ENCODE measurements at places on chromosomes 13 and 19.
A peak's percentile ranks its signal among the peaks of the same experiment; 100 is the strongest.

DNA sequence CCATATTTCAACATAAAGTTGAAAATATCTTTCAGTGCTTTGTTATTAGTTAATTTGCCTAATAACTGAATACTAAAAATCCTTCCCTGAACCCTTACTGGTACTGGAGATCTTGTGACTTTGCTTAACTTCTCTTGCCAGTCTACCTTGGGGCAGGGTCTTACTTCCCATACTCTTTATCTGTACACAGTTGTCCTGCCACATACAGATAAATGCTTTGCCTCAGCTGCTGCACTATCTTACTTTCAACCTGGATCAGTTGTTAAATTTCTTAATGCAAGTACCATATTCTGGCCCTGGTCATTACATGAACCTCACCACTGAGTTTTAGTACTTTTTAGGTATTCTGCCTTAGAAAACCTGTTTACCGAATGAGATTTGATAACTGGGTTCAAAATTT, 107.6 kb downstream of the PIBF1 start:
- no peak for DNase-seq

DNA sequence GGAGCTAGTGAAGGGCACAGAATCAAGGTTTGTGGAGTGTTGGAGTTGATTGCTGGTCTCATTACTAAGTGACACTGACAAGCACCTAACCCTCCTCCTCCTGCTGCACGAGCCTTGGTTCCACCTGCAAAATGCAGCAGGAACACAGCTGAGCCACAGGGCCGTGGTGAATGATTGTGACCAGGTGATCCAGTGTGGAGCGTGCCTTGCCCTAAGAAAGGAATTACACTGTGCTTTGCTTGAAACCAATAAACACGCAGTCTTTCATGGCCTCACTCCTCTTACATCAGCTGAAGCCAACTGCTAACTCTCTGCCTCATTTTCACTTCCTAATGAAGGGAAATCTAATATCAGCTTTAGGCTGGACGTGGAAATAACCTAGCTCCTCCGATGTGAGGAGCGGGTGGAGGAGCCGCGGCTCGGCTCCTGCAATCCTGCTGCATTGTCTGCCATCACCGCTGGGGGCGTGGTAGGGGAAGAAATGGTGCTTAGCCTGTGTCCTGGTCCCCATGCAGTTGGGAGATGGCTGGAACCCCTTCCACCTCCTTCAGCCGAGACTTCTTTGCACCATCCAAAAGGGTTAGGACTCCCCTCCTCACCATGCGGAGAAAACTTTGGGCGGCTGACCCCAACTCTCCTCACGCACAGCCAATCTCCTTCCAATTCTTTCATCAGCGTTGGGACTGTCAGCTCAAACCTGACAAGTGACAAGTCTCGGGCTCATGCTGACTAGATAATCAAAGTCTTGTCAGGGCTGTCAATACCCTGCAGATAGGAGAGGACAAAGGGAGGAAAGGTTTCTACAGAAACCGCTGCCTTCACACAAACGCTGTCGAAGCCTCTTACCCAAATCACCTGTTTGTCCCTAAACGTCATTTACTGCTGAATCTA, 427.9 kb downstream of the ZNF536 start:
- DNase-seq = no peak

DNA sequence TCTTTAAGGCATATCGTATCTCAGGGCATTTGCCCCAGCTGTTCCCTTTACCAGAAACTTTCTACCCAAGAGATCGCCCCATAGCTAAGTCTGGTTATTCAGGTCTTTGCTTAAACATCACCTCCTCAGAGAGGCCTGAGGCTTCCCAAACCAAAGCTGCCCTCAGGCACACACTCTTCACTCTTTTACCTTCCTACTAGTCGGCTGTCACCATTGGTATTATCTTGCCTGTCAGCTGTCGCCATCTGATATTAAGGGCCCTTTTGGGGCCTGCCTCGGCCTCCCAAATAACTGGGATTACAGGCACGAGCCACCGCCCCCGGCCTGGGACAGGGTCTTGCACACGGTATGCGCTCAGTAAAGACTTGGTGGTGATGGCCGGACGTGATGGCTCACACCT, 1.0 kb downstream of the GADD45GIP1 start:
- DNase-seq = no peak

- DNase-seq = peak; percentile 35
These were observed 883 bp downstream of the ZNF441 start for GRCh38 chr19:11767633-11768133.

DNA sequence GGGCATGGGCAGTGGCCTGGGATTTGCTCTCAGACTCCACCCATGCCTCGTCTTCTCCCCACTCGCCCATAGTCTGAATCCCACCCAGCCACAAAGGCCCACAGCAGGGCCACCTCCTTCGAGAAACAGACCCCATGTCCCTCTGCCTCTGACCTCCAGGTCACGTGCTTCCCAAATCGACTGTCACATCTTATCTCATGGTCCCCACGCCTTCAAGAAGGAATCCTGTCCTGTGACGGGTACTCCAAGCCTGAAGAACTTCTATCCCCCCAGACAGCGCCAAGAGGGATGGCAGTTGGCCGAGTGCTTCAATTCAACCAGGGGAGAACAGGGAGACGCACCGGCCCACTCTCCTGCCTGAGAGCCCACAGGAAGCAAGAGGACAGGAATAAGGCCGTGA, 16.5 kb downstream of the MLLT1 start:
- no peak for DNase-seq

DNA sequence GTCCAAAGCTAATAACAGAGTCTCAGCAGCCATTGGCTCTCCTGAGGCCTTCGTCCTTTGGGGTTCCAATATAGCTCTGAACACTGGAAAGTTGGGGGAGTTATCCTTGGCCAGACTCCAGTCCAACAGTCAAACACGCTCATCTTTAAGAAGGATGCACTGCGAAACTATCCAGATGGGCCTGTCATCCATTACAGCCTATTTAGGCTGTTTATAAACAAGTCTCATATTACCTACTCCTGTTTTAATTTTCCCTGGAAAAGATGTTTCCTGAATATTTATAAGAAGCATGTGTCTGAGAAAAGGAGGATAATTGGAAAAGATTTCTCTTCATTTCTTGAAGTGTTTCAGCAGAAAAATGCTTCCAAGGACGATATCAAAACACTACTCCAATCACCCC, 170.7 kb downstream of the DCT start:
- DNase-seq = no peak

- no peak for DNase-seq
These were observed 236.9 kb downstream of the COL4A1 start for GRCh38 chr13:110070046-110070445.

Data from SJSA1 (cell line).